Central memory CD8-positive, alpha-beta T cell (primary cell): ENCODE measurements at places on chromosomes 5 and 9.

DNA sequence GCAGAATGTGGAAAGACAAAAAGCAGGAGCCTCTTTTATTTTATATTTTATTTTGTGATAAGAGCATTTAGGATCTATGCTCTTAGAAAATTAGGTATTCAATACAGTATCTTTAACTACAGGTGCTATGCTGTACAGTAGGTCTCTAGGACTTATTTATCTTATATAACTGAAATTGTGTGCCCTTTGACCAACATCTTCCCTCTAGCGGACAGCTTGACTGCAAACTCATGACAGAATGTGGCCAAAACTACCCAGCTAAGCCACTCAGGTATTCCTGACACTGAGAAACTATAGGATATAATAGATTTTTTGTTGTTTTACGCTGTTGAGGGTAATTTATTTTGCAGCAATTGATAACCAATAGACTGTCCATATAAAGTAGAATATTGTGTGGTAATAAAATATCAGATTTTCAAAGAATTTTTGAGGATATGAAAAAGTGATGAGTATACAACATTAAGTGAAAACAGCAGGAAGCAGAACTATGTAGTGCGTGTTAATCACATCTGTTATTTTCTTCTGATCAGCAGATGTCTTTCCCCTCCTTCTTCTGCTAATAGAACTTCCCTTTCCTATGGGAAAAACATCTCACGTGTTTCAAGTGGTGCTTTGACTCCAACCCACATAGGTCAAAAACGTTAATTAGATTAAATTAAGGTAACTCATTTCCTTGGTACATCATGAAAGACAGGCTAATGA is 69.9 kb upstream of the SELENOP start:
- H3K27ac ChIP-seq = no peak overlapping the region
- no peak for DNase-seq
- H3K4me3 ChIP-seq = no peak overlapping the region

- no peak for DNase-seq
- H3K27ac ChIP-seq = no peak overlapping the region
- no peak overlapping the region for H3K4me3 ChIP-seq
- no peaks in the 10 kb centered on the region for H3K4me1 ChIP-seq
Measured at GRCh38 chr5:78533356-78533755, 115.2 kb downstream of the LHFPL2 start.

DNA sequence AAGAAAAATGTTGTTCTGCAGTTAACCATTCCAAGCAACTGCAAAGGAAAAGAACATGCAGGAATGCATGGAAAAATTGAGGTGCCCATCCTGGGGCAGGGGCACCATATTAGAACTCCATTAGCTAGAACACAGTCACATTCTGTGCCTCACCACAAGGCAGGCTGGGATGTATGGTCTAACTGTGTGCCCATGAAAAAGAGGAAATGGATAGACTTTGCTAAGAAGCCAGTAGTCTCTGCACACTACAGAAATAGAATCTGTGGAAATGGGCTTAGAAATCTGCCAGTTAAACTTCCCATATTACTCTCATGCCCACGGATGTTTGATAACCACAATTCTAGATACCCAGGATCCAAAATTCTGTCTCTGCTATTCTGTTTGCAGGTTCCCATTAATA is 423.8 kb upstream of the SMARCA2 start:
- H3K27me3 ChIP-seq = peaks cover 10% of the 10 kb centered on the region
- H3K27ac ChIP-seq = no peak overlapping the region
- no peaks in the 10 kb centered on the region for H3K4me1 ChIP-seq
- peaks cover 3% of the 10 kb centered on the region for H3K36me3 ChIP-seq
- no peak overlapping the region for H3K4me3 ChIP-seq

DNA sequence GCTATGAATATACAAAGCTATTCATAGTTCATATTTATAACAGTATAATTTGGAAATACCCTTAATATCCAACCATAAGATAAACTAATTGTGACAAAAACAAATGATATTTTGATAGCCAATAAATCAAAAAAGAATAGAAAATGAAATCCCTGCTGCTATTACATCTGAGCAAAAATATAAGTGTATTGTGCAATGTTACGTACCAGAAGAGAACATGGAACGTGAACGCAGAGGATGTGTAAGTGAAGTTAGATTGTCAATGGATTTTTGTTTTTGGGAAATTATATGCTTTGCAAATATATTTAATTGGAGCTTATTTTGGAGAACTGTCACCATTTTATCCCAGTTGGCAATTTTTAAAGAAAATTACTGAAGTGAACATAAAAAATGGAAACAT is 15.4 kb downstream of the GCNT1 start:
- DNase-seq = no peak
- peaks cover 7% of the 10 kb centered on the region for H3K4me1 ChIP-seq
- H3K36me3 ChIP-seq = no peaks in the 10 kb centered on the region
- H3K27ac ChIP-seq = no peak overlapping the region

- no peak overlapping the region for H3K4me3 ChIP-seq
- no peak for DNase-seq
- H3K27ac ChIP-seq = no peak overlapping the region
Measured at GRCh38 chr9:1098551-1098950, 48.4 kb downstream of the DMRT2 start.

GRCh38 chr5:134119720-134120119 is 5.2 kb downstream of the TCF7 start:
- no peak for DNase-seq
- H3K4me1 ChIP-seq = peaks cover 71% of the 10 kb centered on the region
- peaks cover 84% of the 10 kb centered on the region for H3K36me3 ChIP-seq
- H3K27me3 ChIP-seq = no peaks in the 10 kb centered on the region

DNA sequence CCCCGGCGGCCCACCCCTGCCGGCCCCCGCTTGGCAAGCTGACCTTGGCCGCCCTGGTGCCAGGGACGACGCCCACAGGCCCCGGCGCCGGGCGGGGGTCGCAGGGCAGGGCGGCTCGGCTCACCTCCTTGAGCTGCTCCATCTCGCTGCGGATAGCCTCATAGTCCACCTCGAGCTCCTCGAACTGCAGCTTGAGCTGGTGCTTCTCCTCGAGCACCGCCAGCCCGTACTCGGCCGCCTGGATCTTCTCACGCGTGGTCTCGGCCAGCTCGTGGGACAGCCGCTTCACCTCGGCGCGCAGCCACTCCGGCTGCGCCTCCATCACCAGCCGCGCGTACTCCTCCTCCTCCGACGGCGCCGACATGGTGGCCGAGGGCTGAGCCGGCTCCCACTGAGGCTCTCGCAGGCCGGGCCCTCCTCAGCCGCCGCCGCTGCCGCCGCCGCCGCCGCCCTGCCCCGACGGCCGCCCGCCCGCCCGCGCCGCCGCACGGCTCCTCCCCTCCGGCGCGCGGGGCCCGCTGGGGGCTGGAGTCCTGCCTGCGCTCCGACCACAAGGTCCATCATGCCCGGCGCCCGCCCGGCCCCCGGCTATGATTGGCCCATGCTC is at the start of gene BICD2:
Gene BICD2 (minus strand): TSS at position 453 of the 607 bp plus-strand sequence. CDS start 89 bp downstream, at position 364.
- peak within 1 kb of the TSS; percentile 79 for H3K4me3 ChIP-seq
- no peak for DNase-seq
- H3K27ac ChIP-seq = peak within 1 kb of the TSS; percentile 88
- peaks cover 6% of the 10 kb centered on the region for H3K36me3 ChIP-seq
- H3K27me3 ChIP-seq = no peaks in the 10 kb centered on the region
- H3K4me1 ChIP-seq = peaks cover 44% of the 10 kb centered on the region

DNA sequence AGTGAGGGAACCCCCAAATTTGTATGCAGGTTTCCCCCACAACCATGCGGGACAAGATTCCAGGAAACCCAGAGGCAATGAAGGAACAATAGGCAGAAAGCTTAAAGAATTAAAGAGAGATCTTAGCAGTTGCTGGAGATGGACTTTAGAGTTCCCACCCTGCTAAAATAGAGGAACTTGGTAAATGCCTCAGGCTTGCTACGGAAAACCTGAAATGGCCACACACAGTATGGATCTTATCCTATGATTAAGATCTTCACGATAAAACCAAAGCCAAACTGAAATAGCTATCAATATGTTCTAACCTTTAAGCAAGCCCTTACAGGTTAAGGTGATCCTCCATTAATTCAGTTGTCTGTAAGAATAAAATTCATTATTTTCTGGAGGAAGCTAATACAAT is 148.3 kb downstream of the RANBP17 start:
- H3K36me3 ChIP-seq = no peaks in the 10 kb centered on the region
- no peak overlapping the region for H3K27ac ChIP-seq
- H3K27me3 ChIP-seq = no peaks in the 10 kb centered on the region

GRCh38 chr9:121756474-121757280 is 105.2 kb downstream of the DAB2IP start:
- DNase-seq = no peak
- H3K27me3 ChIP-seq = no peaks in the 10 kb centered on the region
- no peak overlapping the region for H3K4me3 ChIP-seq
- no peak overlapping the region for H3K27ac ChIP-seq
